ENCODE measurements at places on chromosomes 2 and 18.

DNA sequence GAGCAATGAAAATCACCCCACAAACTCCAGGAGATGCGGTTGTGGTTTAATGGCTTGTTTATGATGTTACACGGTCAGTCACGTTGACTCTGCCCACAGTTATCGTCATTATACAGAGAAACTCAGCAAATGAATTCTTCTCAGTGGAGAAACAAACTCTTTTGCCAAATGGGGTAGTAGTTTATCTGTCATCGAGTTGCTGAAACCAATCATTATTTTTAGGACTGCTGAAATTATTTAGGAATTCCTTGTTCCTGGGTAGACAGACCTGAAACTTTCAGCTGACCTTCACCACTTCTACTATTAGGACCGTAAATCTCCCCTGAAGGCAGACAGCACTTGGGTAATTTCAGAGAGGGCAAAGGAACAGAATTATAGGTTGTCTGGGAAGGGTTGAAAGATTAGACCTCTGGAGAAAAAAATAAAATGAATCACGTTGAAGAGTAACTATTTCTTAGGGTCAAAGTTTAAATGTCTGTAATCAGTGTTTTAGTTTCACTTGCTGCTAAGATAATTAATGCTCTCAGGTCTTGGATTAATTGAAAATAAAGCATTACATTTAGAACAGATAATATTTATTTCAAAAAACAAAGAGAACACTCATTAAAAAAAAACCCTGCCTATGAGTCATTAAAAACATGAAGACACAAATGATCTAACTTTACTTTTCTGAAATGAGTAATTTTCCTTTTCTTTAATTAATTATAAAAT is 52.1 kb upstream of the LYPD6 start:
- DNase-seq: no peak

DNA sequence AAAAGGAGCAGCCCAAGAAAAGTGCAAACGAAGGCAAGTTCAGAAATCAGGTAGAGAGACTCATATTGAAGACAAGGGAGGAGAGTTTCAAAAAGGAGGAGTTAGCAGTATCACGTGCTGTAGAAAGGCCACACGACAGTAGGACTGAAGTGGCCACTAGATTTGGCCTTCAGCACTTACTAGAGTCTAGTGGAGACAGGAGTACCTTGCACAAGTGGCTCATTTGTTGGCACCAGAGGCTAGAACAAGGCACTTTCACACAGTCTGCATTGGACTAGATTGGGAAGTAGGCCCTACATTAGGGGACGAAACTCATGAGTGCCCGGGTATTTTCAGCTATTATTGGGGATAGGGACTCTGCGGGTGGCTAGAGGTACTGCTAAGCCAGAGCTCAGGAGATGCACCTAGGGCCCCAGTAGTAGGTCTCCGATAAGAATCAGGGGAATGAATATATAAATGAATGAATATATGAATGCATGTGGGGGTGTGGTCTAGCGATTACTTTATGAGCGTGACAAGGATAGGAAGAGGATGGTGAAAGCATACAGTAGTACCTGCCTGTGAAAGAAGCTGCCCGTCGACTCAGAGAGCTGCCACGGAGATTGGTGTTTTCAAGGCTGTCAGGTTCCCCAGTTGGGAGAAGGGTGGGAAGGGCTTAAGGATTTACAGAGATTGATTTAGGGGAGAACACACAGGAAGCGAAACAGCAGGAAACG is 1.4 kb upstream of the NCOA1 start:
- DNase-seq: peak; percentile 8

GRCh38 chr2:236714080-236714479 is 144.5 kb downstream of the ACKR3 start:
- no peak for DNase-seq

DNA sequence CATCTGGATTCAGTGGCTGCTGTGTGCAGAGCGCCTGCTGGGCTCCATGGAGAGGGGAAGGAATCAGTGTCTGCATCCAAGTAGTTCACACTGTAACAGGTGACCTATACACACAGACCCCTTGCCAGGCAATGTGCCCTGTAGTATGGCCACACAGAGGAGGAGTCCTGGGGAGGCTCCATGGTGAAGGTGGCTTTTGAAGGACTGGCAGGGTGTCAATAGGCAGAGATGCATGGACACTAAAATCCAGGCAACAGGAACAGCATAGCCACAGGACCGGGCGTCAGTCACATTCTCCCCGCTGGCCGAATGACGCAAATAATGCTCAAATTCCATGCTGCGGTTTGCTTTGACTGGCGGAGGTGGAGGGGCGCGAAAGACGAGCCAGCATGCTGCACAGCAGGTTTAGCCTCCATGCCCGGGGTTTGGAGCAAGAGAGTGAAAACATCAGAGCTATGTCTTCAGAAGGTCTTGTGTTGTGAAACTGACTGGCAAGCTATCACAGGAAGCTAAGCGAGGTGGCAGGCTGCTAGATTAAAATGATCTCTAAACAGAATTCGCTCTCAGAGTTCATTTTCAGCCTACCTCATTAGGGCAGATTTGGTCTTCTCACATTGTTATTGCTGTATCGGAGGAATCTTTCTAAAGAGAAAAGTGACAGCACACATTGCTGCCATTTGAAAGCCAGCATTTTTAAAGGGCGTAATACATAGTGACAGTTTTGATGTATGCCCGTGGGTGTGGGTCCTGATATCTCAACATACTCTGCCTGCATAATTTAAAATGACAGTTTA is 1.2 kb upstream of the CHMP1B start:
- peak; percentile 90 for DNase-seq

GRCh38 chr2:45288532-45289417 is 279.5 kb upstream of the SIX2 start:
- DNase-seq: no peak

GRCh38 chr2:73931531-73932500 is 5.1 kb downstream of the DGUOK start:
- no peak for DNase-seq

DNA sequence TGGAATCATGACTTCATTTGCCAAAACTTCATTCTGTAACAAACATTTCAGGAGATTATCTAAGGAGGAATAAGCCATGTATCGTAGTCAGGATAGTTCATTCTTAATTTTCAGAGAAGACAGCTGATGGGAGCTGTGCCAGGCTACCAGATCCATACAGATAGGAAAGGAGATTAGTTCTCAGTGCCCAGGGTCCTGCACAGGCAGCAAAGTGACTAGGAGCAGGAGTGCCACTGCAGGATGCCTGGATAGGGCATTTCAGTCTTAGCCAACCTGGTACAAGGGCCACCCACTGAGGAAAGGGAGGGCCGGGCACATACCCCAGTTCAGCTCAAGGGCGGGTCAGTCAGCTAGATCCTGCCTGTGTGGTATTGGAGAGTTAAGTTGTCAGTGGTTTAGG is 6.7 kb upstream of the OSR1 start:
- DNase-seq: no peak

DNA sequence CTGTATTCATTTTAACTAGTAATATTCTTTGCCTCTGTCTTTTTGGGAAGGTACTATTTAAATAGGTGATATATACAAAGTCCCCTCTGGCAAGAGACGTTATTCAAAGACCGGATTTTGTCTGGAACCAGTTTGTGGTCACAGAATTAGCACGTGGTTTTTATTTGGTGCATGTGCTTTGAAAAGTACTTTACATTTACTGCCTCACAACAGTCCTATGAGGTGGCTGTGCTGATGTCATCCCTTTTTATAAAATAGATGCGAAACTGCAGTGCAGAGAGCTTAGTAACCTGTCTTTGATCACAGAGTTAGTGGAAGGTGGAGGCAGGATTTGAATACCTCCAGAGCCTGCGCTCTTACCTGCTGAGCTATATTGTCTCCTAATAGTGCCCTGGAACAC is 4.0 kb downstream of the LPIN1 start:
- no peak for DNase-seq

DNA sequence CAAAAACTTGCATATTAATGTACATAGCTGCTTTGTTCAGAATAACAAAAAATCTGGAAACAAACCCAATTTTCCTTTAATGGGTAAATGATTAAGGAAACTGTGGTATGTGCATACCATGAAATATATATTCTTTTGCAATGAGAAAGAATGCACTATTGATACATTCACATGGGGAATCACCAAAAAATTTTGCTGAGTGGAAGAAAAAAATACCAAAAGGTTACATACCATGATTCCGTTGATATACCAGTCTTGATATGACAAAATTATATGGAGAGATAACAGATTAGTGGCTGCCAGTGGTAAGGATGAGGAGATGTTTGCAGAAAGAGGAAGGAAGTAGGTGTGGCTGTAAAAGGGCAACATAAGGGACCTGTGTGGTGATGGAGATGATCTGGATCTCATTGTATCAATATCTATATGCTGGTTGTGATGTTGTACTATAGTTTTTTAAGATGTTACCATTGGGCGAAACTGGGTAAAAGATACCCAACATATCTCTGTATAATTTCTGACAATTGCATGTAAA is 54.6 kb upstream of the BCL2L11 start:
- DNase-seq: no peak

GRCh38 chr2:173762221-173762620 is 203.0 kb downstream of the SP3 start:
- DNase-seq: no peak

GRCh38 chr2:67240507-67240906 is 156.6 kb upstream of the ETAA1 start:
- no peak for DNase-seq

DNA sequence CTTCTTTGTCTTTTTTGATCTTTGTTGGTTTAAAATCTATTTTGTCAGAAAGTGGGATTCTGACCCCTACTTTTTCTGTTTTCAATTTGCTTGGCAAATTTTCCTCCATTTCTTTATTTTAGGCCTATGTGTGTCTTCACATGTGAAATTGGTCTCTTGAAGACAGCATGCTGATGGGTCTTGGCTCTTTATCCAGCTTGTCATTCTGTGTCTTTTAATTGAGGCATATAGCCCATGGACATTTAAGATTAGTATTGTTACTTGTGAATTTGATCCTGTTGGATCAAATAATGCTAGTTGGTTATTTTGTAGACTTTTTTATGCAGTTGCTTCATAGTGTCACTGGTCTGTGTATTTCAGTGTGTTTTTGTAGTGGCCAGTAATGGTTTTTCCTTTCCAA is 26.3 kb upstream of the DSG1 start:
- DNase-seq: no peak

GRCh38 chr2:105631011-105631410 is 113.7 kb upstream of the NCK2 start:
- no peak for DNase-seq

GRCh38 chr2:237878-238277 is 26.0 kb downstream of the SH3YL1 start:
- peak; percentile 35 for DNase-seq

Data from posterior cingulate gyrus (tissue), 11 donors.